ENCODE measurements at places on chromosomes 2 and 18.

DNA sequence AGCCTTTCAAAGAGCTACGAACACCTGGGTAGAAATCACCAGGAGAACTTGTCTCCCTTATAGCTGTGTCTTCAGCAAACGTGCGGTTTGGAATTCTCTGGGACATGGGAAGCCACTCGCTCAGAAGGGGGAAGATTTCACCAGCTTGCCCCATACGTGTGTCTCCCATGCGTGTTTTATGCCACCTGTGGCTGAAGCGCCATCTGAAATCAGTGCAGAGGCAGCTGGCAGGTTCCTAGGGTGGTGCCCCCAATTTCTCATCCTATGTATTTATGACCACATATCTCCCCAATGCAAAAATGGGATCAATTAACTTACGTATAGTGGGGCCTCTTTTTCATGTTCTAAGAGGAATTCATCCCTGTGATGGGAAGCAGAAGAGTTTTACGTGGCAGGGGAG is 81.6 kb downstream of the TPO start:
- no peak for DNase-seq

GRCh38 chr2:215985257-215985656 is 28.1 kb downstream of the MREG start:
- no peak for DNase-seq

DNA sequence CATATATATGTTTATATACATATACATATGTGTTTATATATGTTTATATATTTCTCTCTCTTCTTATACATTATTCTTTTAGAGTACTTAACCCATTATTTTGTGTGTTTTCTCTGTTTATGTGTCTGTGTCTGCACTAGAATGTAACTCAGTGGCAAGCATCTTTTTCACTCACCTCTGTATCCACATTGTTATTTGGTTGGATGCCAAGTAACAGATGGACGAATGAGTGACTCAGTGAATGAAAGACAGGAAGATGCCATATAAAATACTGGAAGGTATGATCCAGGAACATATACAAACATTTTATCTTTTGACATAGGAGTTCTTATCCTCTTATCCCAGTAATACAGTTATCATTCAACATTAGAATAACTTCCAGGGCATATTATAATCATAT is 684.8 kb downstream of the RNF144A start:
- DNase-seq = no peak

DNA sequence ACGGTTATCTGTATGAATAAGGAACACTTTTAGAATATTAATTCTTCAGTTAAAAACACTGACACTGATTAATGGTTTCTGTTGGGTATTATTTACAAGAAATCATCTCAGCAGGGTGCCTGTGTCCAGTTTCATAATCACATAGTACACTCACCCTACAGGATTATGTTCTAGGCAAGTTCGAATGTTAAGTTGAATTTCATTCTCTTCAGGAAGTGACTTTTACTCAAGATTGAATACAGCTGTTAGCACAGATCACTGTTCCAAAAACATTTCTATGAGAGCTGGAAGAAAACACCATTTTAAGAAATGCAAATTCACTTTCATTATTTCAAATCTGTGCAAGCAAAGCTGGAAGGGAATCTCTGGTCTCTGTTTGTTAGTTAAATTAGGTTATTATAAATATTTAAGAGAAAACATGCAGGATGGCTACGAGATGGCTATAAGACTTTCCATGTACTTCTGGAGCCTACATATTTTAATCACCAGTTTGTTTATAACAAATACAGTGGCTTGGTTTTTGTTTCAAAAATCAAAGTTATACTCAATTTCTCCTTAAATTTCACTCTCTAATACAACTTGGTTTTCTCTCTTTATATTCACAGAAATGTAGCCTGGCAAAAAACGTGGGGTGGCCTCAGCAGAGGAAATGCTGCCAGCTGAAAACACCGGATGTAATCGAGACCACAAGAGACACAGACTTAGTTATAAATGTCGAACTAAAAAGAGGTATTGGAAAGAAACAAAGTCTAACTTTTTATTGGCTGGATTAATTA is 65.8 kb downstream of the RBMS1 start:
- DNase-seq = no peak

GRCh38 chr18:78427081-78427480 is 552.5 kb upstream of the SALL3 start:
- no peak for DNase-seq

DNA sequence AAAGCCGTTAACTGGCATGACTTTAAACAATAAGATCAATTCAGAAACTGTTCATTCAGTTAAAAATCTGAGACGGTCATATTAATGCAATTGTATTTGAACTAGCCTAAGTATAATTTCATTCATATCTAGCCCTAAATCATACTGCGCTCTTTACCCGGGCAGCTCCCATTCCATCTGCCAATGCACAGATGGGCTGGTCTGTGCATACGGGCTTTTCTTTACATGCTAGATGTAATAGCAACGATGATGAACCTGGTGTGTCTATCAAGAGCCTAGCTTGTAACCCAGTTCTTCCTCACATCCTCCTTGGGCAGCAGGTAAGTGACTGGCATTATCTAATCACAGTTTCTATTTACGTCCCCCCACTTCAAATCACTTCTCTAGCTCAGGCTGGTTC is 631.5 kb upstream of the KLHL29 start:
- DNase-seq = no peak

GRCh38 chr2:217268978-217269377 is 409.1 kb upstream of the TNP1 start:
- DNase-seq = no peak

Measured in HS-27A (cell line).